ENCODE measurements at places on chromosomes 12 and 14.

- no peak for DNase-seq
Measured at GRCh38 chr14:22908601-22909000, 10.3 kb downstream of the RBM23 start.

- DNase-seq: peak; percentile 44
Measured at GRCh38 chr14:23183479-23183878, at the start of gene SLC7A8. SLC7A8 (minus strand) TSS chr14:23183660; CDS start chr14:23182914, 746 bp downstream.

GRCh38 chr14:105484069-105484996 lies 2.4 kb upstream of the CRIP1 start:
- no peak for DNase-seq

GRCh38 chr12:10128687-10129086 lies 1.3 kb downstream of the CLEC7A start:
- no peak for DNase-seq

- DNase-seq: no peak
Measured at GRCh38 chr14:32432813-32433538, 103.9 kb downstream of the AKAP6 start.

DNA sequence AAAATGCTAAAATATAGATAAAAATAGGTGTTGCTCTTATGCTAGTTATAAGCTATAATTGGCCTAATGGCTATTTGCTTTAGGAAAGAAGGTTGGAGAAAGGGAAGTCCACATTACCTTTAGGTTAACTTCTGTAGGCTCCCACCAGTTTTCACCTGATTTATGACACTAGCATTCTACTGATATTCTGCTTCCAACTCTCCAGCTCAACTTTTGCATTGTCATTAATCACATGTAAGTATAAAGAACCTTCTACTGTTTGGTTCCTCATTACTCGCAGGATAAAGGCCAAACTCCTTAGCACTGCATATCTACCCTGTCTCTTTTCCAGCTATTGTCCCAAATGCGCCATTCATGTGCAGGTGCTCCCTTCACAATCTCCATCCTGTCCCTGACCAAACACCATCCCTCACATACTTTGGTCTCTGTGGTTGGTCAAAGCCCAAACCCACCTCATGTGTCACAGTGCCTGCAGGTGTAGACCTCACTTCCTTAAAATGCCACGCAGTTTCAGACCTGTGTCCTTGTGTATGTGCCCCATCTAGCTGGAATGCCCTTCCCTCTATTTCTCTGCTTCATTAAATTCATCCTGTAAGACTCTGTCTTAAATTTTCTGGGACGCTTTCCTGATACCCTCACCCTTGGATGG lies 3.3 kb downstream of the DDHD1 start:
- DNase-seq: no peak

Measured in WERI-Rb-1 (cell line).